ENCODE measurements at places on chromosomes 2 and 18.

DNA sequence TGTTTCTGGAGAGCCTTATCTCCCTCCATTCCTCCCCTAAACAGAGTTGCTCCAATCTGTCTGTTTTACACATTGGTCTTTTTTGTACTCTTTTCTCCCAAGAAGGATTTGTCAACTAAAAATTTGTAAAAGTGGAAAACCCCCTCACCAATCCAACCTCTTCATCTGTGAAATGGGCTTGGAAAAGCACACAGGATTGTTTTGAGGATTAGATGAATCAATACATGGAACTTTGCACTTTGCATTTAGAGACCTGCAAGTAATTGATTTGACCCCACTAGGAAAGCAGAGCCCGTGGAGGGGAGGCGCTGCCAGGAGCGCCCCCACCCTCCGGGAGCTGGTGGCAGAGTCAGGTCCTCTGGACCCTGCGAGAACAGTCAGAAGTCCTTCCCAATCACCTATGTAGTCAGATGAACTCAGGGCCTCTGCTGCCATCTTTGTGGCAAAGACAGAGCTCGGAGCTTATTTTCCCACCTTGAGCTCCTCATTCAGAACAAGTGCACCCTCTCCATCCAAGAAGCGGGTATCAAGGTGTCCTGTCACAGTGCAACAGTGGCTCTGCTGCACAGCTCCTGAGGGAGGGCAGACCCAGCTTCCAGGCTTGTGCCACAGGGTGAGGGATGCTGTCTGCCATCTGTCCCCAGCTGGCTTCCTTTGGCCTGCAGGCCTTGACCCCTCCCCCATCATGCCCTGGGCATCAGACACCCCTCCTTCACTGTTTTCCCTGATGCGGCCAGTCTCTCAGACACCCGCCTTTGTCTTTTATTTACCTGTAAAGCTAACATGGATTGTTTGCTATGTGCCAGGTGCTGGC lies 1.7 kb upstream of the TMEM185B start:
- no peaks in the 10 kb centered on the region for H3K36me3 ChIP-seq
- peak; percentile 22 for DNase-seq
- no peak overlapping the region for H3K4me3 ChIP-seq
- no peaks in the 10 kb centered on the region for H3K27me3 ChIP-seq

GRCh38 chr2:7795778-7796563 lies 878.8 kb downstream of the RNF144A start:
- no peaks in the 10 kb centered on the region for H3K36me3 ChIP-seq
- no peaks in the 10 kb centered on the region for H3K4me1 ChIP-seq
- no peaks in the 10 kb centered on the region for H3K27me3 ChIP-seq
- no peak overlapping the region for H3K27ac ChIP-seq
- peak; percentile 4 for DNase-seq

DNA sequence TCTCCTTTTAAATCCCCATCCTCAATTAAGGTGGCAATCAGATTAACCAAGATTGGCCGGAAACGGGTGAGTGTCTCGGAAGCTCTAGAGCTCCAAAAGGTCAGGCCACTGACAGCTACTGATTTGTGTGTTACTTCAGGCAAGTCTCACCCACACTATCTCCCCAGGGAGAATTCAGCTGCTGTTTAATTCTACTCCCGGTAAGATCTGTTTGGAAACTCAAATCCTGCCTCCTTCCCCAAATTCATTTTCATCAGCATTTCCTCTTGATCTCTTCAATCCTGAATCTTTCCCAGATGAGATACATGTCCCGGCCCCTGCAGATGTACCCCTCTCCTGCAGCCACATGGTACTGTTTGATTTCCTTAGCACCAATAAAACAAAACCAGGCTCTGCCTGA lies 34.9 kb downstream of the EFR3B start:
- H3K27me3 ChIP-seq: no peaks in the 10 kb centered on the region
- H3K27ac ChIP-seq: no peak overlapping the region
- no peaks in the 10 kb centered on the region for H3K36me3 ChIP-seq
- H3K4me1 ChIP-seq: no peaks in the 10 kb centered on the region
- DNase-seq: no peak
- H3K4me3 ChIP-seq: no peak overlapping the region

- no peaks in the 10 kb centered on the region for H3K27me3 ChIP-seq
- H3K36me3 ChIP-seq: no peaks in the 10 kb centered on the region
- no peak for DNase-seq
- no peaks in the 10 kb centered on the region for H3K4me1 ChIP-seq
- no peak overlapping the region for H3K4me3 ChIP-seq
- H3K27ac ChIP-seq: no peak overlapping the region
Observed at GRCh38 chr2:133420788-133421187, 147.5 kb downstream of the NCKAP5 start.

DNA sequence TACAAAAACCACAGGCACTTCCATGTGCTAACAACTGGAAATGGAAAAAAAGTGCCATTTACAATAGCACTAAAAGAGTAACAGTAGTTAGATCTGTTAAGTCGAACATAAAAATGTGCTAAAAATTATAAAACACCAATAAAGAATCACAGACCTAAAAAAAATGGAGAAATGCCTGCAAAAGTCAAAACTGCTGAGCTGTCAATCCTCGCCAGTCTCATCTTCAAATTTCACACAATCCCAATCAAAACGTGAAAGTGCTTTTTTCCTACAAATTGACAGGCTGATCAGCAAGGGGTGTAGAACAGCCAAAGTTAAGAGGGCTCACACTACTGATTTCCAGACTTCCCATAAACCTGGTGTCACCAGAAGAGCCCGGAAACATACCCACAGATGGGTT lies 53.2 kb downstream of the ANO7 start:
- DNase-seq: no peak
- H3K27me3 ChIP-seq: no peaks in the 10 kb centered on the region
- H3K27ac ChIP-seq: no peak overlapping the region
- H3K4me3 ChIP-seq: no peak overlapping the region
- H3K4me1 ChIP-seq: no peaks in the 10 kb centered on the region

DNA sequence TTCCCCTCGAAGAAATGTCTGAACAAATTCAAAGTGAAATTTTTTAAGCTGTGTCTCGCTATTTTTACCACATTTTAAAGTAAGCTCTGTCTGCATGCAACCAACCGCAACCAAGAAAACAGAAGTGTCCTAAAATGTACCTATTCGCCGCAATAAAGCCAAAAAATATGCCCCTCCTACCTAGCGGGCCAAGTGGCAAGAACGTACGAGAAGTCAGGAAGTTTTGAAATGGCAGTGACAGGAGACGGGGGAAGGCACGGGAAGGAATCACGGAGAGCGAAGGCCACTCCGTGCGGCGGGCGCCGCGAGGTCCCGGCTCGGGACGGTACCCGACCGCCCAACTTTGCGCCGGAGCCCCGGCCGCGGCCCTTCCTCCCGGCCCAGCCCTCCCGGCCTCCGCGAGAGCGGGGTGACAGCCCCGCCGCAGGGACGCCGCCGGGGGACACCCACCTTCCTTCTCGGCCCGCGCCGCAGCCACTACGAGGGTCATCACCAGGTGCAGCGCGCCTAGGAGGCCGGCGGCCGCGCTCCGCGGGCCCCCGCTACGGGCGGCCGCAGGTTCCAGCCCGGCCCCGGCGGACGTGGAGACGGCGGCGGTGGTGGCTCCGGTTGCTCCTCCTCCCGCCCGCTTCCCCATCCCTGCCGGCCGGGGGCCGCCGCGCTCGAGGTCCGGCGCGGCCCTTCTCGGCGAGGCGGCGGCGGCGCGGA lies 568 bp downstream of the TMEM131 start:
- H3K27me3 ChIP-seq: no peaks in the 10 kb centered on the region
- peak overlapping the region; percentile 65 for H3K4me3 ChIP-seq
- peaks cover 26% of the 10 kb centered on the region for H3K4me1 ChIP-seq
- DNase-seq: peak; percentile 61
- H3K36me3 ChIP-seq: no peaks in the 10 kb centered on the region

DNA sequence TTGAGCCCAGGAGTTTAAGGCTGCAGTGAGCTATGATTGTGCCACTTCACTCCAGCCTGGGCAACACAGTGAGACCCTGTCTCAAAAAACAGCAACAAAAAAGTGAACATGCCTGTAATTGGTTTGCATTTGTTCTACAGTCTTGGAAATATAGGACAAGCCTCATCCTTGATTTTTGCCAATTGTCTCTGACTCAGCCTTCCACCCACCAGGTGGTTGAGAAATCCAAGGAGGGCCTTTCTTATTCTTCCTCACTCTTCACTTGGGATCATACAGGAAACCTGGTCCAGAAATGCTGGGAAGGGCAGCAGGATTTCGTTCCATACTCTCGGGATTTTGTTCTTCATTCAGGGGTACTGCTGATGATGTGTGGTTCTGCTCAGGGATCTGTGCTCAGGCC lies 94.6 kb downstream of the CDC42EP3 start:
- no peak for DNase-seq
- H3K27ac ChIP-seq: no peak overlapping the region
- H3K4me3 ChIP-seq: no peak overlapping the region
- H3K36me3 ChIP-seq: no peaks in the 10 kb centered on the region
- peaks cover 4% of the 10 kb centered on the region for H3K4me1 ChIP-seq
- H3K27me3 ChIP-seq: no peaks in the 10 kb centered on the region

DNA sequence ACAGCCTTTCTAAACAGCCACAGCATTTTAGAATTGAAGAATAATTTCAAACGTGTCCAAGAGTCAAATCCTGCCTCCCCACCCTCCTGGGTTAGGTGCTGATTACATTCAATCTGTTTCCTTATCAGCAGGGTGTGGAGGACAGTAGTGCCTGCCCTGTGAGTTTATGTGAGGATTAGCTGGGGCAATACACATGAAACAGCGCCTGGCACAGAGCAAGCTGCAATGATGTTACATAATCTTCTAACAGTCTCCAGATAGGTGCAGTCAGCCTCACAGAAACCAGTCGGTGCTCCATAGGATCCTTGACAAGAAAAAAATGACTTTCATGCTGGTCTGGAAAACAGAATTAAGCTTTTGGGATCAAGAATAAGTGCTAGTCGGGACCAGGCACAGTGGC lies 91.7 kb upstream of the ITGA6 start:
- H3K4me1 ChIP-seq: peaks cover 11% of the 10 kb centered on the region
- H3K27ac ChIP-seq: no peak overlapping the region
- H3K36me3 ChIP-seq: no peaks in the 10 kb centered on the region
- no peak overlapping the region for H3K4me3 ChIP-seq
- H3K27me3 ChIP-seq: no peaks in the 10 kb centered on the region

- no peak for DNase-seq
- H3K4me3 ChIP-seq: no peak overlapping the region
- H3K4me1 ChIP-seq: no peaks in the 10 kb centered on the region
- no peaks in the 10 kb centered on the region for H3K27me3 ChIP-seq
- no peaks in the 10 kb centered on the region for H3K36me3 ChIP-seq
Observed at GRCh38 chr2:186533717-186534116, 47.7 kb downstream of the ZC3H15 start.

GRCh38 chr18:3491981-3492555 lies 42.1 kb downstream of the TGIF1 start:
- no peak overlapping the region for H3K27ac ChIP-seq
- DNase-seq: no peak
- H3K36me3 ChIP-seq: no peaks in the 10 kb centered on the region
- no peak overlapping the region for H3K4me3 ChIP-seq

DNA sequence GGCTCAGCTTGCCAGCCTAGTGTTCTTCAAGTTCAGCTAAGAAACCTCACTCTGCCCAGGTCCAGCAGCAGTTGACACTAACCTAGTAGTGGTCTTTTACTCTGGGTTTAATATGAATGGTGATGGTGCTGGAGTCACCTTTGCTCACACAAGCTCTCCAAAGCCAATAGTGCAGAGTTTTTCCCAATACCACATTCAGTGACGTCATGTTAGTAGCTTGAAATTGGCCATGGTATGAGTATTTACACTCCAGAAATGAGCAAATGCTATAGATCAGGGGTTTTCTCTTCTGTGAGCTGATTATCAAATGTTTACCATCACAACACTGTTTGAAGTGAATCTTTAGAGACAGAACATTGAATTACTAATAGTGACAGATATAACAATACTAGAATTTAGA lies 209.1 kb downstream of the KCNH7 start:
- no peak overlapping the region for H3K4me3 ChIP-seq
- no peaks in the 10 kb centered on the region for H3K4me1 ChIP-seq
- no peaks in the 10 kb centered on the region for H3K27me3 ChIP-seq
- H3K27ac ChIP-seq: no peak overlapping the region

- peaks cover 4% of the 10 kb centered on the region for H3K36me3 ChIP-seq
- H3K4me1 ChIP-seq: peaks cover 77% of the 10 kb centered on the region
- peak overlapping the region; percentile 36 for H3K27ac ChIP-seq
Observed at GRCh38 chr2:181141676-181142075, 161.3 kb downstream of the UBE2E3 start.

- H3K36me3 ChIP-seq: no peaks in the 10 kb centered on the region
- H3K27me3 ChIP-seq: no peaks in the 10 kb centered on the region
- H3K4me3 ChIP-seq: no peak overlapping the region
Observed at GRCh38 chr2:158184556-158185343, 83.1 kb downstream of the UPP2 start.

GRCh38 chr2:231017231-231017598 lies 20.1 kb upstream of the C2orf72 start:
- no peaks in the 10 kb centered on the region for H3K27me3 ChIP-seq
- H3K36me3 ChIP-seq: no peaks in the 10 kb centered on the region
- H3K27ac ChIP-seq: no peak overlapping the region
- H3K4me3 ChIP-seq: no peak overlapping the region

DNA sequence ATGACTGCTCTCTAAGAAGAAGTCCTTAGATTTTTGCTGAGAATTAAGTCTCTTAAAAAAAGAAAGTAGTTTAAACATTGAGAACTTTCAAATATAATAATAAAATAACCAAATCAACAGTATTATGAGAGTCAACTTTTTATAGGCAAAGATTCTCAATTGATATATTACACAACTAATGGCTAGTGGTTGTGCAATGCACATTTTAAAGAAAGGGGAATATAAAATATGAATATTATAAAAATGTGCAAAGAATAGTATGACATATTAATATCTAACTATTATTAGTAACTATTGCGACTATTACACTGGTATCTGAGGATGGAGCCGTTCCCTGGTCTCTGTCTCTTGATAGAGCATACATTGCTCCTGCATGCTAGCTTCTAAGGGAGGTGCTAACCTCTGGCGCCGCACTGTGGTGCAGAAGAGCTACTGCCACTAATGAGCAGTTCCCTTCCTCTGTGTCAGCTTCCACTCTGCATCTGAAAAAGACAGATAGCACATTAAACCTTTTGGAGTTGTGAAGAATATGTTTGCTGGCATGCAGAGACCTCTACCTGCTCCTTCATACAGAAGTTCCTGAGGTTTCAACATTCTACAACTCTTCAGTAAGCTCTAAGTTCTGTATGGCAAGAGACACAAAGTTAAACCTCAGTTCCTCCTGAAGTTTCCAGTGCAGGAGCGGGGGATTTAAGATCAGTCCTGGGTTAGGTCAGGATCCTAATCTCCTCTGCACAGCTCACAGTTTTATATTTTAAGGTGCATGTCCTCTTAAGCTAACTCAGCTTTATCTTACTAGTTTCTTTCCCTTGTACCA lies 3.5 kb upstream of the SLC9A2 start:
- no peak overlapping the region for H3K4me3 ChIP-seq
- peaks cover 5% of the 10 kb centered on the region for H3K27me3 ChIP-seq

DNA sequence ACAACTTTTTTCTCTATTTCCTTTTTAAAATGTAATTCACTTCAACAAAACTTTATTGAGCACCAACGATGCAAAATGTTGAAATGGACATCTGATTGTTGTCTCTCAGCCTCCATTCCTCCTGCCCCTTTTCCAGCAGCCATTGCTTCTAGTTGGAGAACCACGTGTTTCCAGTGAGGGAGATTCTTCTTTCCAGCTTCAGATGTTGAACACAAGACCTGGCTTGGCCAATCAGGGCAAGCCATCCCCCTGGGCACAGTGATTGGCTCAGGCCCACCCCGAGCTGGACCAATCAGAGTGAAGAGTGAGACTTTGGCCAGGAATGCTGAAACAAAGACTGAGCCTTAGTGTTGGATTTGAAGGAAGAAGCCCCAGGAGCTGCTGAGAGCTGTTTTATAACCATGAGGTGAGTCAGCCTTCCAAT lies 59.0 kb downstream of the E2F6 start:
- H3K36me3 ChIP-seq: no peaks in the 10 kb centered on the region
- no peak overlapping the region for H3K27ac ChIP-seq
- no peak overlapping the region for H3K4me3 ChIP-seq
- no peak for DNase-seq
- no peaks in the 10 kb centered on the region for H3K4me1 ChIP-seq
